ENCODE measurements at places on chromosomes 11 and 22.

GRCh38 chr11:34363363-34364084, 5.7 kb upstream of the ABTB2 start:
- no peak for DNase-seq

- no peak for DNase-seq
These were observed 70.7 kb upstream of the IGLL5 start for GRCh38 chr22:22816766-22817410.

- DNase-seq = peak; percentile 42
These were observed 9.4 kb upstream of the SOX6 start for GRCh38 chr11:16365581-16366228.

GRCh38 chr11:110527146-110527545, 97.4 kb downstream of the FDX1 start:
- DNase-seq = peak; percentile 12

DNA sequence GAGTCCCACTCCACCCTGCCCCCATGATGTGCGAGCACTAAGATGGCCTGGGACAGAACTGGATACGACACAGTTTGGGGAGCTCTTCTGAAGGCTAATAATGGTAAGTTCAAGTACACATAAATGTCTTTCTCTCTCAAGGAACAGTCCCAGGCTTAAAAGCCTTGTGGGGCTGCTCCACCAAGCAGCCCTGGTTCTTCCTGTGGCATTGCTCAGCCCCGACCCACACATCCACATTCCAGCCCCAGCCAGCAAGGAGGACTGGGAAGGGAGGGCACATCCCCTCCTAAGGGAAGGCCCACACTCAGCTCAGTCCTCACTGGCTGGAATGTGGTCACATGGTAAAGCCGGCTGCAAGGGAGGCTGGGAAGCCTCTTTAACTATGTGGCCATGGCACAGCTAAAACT, 13.3 kb upstream of the MB start:
- peak; percentile 73 for DNase-seq

- DNase-seq = no peak
These were observed 66.9 kb downstream of the SCUBE1 start for GRCh38 chr22:43276321-43276720.

DNA sequence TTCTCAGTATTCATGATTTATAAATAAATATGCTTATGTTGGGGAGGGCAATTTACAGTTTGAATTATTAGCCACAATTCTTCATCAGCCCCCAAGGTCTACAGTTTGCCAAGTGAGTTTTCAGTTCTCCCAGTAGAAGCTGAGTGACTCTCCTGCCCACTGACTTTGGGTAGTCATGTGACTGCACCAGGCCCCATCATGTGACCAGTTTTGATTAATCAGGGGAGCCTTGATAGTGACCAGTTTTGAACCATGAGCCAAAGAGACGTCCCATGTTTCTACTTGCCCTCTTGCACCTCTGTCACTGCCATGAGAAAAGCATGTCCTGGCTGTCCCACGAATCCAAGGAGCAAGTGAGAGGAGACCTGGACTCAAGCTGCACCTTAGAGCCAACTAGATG, 32.5 kb downstream of the SYN3 start:
- DNase-seq = no peak

DNA sequence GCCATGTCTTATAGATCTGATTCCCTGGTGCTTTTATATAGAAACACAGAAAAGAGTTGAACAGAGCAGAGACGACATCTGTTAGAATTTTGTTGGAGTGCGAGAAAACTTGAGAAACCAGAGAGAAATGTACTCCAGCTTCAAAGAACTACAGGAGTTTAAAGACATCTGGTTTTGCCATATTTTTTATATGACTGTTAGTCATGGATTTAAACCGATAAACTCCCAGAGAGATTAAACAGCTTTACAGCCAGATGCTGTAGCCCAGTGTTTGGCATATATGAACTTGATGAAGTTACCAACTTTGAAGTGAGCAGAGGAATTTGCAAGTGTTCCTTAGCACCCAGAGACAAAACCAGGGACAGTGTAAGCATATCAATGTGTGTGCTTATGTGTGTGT, 1083.1 kb downstream of the LRRC4C start:
- DNase-seq = no peak

- peak; percentile 90 for DNase-seq
These were observed 88.3 kb upstream of the MTMR2 start for GRCh38 chr11:96012086-96012824.

- peak; percentile 99 for DNase-seq
These were observed 91.4 kb upstream of the BIRC3 start for GRCh38 chr11:102225689-102226568.

- DNase-seq = no peak
These were observed 53.7 kb upstream of the HMGXB4 start for GRCh38 chr22:35203583-35203982.

DNA sequence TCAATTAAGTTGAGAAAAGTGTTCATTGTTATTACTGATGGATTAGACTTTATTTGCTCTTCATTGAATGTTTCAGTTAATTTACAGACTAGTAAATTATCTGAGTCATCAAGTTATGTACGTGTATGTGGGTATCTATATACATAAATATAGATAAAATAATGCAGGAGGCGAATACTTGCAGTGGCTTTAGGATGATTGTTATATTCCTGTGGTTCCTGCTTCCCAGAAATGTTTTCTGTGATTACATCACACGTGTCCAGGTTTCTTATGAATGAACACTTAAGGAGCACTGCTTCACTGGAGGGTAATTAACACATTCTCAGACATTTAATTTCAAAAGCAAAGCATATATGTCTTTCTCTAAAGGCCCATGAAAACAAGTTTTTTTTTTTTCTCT, 28.4 kb downstream of the YAP1 start:
- DNase-seq = peak; percentile 89

DNA sequence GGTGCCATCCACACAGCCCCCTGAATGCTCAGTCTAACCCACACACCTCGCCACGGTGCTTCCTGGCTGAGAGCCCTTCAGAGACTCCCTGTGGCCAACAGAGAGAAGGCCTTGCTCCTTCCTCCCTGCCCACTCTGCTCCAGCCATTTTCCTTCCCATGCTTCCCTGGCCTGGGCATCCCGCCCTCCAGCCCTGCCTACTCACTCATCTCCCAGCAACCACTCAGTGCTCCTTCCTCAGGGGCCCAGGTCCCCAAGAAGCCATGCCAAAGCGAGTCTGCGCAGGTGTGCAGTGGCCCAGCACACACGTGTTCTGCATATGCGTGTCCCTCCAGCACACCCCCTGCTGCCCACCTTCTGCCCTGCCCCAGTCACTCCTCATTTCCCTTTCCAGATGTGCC, 56.4 kb downstream of the NECTIN1 start:
- DNase-seq = no peak

DNA sequence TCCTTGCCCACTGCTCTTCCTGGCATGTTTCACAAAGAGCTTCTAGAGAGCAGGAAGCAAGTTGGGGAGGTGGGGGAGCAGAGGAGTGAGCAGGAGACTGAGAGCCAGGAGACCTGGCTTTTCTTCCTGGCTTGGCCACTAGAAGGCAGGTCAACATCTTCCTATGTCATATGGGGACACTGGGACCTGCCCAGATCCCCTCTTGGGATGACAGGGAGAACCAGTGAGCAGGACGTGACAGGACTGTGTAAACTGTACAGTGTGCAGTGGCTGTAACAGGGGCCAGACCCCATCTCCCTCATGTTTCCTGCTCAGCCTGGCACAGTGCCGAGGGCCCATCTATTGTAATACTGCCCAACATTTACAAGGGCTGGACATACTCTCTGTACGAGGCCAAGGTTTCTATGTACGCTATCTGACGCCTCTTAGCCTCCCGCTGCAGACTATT, 29.4 kb downstream of the GDPD5 start:
- DNase-seq = no peak

GRCh38 chr22:46900549-46900948, 138.1 kb downstream of the TBC1D22A start:
- no peak for DNase-seq

- no peak for DNase-seq
These were observed 23.5 kb downstream of the UBE2L3 start for GRCh38 chr22:21590809-21591641.

DNA sequence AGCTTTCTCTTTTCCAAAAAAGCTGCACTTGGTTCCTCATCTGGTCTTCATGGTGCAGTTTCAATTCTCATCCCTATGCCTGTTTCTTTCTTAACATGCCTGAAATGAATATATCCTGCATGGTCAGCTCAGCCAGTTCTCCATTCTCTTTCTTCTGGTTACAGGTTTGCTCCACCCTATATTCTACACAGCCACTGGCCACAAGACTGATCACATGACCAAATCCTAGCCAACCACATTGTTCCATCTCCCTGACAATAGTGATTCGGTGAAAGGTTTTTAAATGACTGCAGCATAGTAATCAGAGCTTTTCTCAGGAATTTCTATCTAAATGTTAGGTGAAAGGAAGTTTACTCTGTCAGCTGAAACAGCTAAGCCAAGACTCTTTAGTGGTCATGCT, 891.4 kb downstream of the METTL15 start:
- no peak for DNase-seq

- DNase-seq = no peak
These were observed 11.9 kb downstream of the SHISA8 start for GRCh38 chr22:41902932-41903421.

- DNase-seq = no peak
These were observed 28.7 kb downstream of the IGLL1 start for GRCh38 chr22:23551385-23551784.

GRCh38 chr22:36362932-36363331, 24.8 kb downstream of the MYH9 start:
- DNase-seq = peak; percentile 62

DNA sequence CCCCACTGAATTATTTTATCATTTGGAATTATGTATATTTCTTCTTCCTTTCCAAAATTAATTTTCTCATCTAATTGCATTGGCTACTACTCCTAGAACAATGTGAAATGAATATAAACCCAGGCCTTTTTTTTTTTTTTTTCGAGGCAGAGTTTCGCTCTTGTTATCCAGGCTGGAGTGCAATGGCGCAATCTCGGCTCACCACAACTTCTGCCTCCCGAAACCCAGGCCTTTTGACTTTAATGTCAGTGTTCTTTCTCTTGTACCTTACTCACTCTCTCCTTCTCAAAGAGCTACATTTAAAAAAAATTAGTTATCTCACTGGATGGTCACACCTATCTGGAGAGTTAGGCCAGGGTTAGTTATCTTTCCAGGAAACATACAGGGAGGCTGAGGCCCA, 35.3 kb upstream of the LRRC32 start:
- DNase-seq = no peak

GRCh38 chr11:3916962-3917361, 61.5 kb downstream of the STIM1 start:
- no peak for DNase-seq

DNA sequence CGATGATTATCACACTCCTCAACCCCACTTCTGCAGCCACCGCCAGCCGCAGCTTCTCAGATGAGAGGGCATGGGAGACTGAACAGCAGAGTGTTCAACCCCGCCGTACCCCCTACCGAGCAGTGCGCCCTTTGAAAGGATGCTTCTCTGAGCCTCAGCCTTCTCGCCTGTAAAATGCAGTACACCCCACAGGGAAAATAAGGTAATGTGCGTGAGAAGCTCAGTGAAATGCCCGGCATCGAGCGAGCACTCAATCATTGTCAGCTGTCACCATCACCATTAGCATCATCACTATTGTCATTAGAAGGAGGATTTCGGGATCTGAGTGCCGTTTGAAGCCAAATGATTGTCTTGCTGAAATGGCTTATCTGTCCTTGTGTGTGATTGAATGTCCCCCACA, 13.6 kb downstream of the TRIM29 start:
- DNase-seq = no peak

- DNase-seq = no peak
These were observed 22.9 kb upstream of the TSKU start for GRCh38 chr11:76760236-76760635.

- DNase-seq = peak; percentile 96
These were observed at the start of gene ADM for GRCh38 chr11:10304495-10305261. ADM (plus strand) TSS chr11:10305073; CDS start chr11:10305701, 628 bp downstream.
